A549 treated with Hydrocortisone at 1 μM for 4 hours (cell line): ENCODE measurements at places on chromosomes 7 and 10. TPM values are rescaled to one million over a fixed set of nuclear protein-coding genes. Genes with fewer than 3 reads are reported as not detected.

The WEE2 gene
- not detected in 5 replicates for total RNA-seq

The GIMAP6 gene
- total RNA-seq = not detected in 5 replicates

The VWA2 gene
- total RNA-seq = 0.05 TPM in 3 of 5 replicates, not detected in the others

The CALHM3 gene
- 0.22 to 0.50 TPM (median 0.41 TPM) in 5 replicates for total RNA-seq

The SLC29A4 gene
- 11.7 to 15.2 TPM (median 13.4 TPM) in 5 replicates for total RNA-seq

The NYAP1 gene
- total RNA-seq = 3.0 to 7.0 TPM (median 5.1 TPM) in 5 replicates

The GIMAP5 gene
- total RNA-seq = not detected in 5 replicates

The PCLO gene
- total RNA-seq = 0.93 to 1.2 TPM (median 0.97 TPM) in 5 replicates

The XPNPEP1 gene
- 33.7 to 43.3 TPM (median 35.4 TPM) in 5 replicates for total RNA-seq

The SAMD9L gene
- total RNA-seq = 0.37 to 0.77 TPM (median 0.41 TPM) in 5 replicates

The ERVW-1 gene
- not detected in 5 replicates for total RNA-seq

The IL2RA gene
- not detected in 5 replicates for total RNA-seq

The SLC18A3 gene
- 0.03 TPM in 1 of 5 replicates, not detected in the others for total RNA-seq

The MALRD1 gene
- total RNA-seq = not detected in 5 replicates

The NPC1L1 gene
- total RNA-seq = 0.05 to 0.11 TPM (median 0.08 TPM) in 5 replicates

The ELN gene
- total RNA-seq = 0.07 to 0.23 TPM (median 0.10 TPM) in 5 replicates

The SPDYE9 gene
- not detected in 5 replicates for total RNA-seq

The GALNT17 gene
- total RNA-seq = not detected in 5 replicates

The CYP26C1 gene
- not detected in 5 replicates for total RNA-seq

The MET gene
- total RNA-seq = 59.0 to 102 TPM (median 76.7 TPM) in 5 replicates

The CD36 gene
- total RNA-seq = 0.10 to 0.43 TPM (median 0.19 TPM) in 4 of 5 replicates, not detected in the other

The FAM131B gene
- total RNA-seq = 0.23 to 0.50 TPM (median 0.39 TPM) in 5 replicates

The DIP2C gene
- 9.6 to 14.7 TPM (median 12.9 TPM) in 5 replicates for total RNA-seq

The EN2 gene
- total RNA-seq = 0.68 to 0.97 TPM (median 0.83 TPM) in 5 replicates

The MACC1 gene
- not detected in 5 replicates for total RNA-seq

The PUS7 gene
- total RNA-seq = 22.5 to 36.2 TPM (median 26.4 TPM) in 5 replicates

The ZNF853 gene
- total RNA-seq = 1.7 to 2.7 TPM (median 2.4 TPM) in 5 replicates

The CALML3 gene
- not detected in 5 replicates for total RNA-seq

The HOXA5 gene
- total RNA-seq = 4.1 to 5.9 TPM (median 4.2 TPM) in 5 replicates

The SPRN gene
- 0.22 to 0.54 TPM (median 0.30 TPM) in 5 replicates for total RNA-seq

The INMT gene
- not detected in 5 replicates for total RNA-seq

The TUBAL3 gene
- total RNA-seq = 0.17 to 0.23 TPM (median 0.22 TPM) in 5 replicates
